ENCODE measurements at places on chromosomes 12 and 14.

GRCh38 chr12:52542785-52543318 lies 10.1 kb downstream of the KRT71 start:
- DNase-seq: no peak

- DNase-seq: no peak
Measured at GRCh38 chr14:91649930-91650329, 82.0 kb downstream of the CATSPERB start.

- DNase-seq: no peak
Measured at GRCh38 chr12:25839470-25839869, 119.0 kb upstream of the RASSF8 start.

- no peak for DNase-seq
Measured at GRCh38 chr12:99250091-99250490, 397.5 kb upstream of the GARIN6 start.

DNA sequence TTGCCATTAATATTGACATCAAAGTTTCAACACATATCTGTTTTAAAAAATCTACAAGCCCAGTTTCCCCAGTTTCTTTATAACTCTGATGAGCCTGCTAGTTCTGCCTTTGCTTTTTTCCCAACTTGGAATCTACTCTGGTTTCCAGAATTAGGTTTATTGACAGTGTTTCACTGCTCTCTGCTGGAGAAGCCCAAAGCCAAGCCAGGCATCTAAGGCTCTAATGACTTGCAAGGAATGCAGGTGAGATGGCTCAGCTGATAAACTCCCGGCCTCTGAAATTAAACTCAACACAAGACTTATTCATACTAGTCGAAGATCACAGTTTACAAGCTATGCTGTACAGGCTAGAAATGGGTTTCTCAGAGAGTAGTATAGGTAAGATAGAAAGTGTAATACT lies 54.3 kb downstream of the HMGA2 start:
- DNase-seq: no peak

DNA sequence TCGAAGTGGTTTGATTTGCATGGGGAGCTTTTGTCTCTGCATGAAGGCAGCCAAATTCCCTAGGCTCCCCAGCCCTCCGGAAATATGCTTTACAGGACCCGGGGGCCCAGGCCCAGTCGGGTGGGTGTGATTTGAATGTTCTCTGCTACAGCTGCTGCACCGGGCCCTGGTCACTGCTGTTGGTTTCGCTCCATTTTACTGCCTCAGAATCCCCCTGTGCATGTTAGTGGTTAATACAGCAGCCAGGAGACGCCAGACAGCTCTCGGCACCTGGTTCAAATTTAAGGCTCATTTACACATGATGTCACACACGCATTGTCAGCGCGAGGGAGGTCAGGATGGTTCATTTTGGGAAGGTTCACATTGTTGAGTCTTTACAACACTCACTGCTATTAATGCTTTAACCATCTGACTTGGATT lies 99.6 kb downstream of the SLC38A6 start:
- DNase-seq: no peak

DNA sequence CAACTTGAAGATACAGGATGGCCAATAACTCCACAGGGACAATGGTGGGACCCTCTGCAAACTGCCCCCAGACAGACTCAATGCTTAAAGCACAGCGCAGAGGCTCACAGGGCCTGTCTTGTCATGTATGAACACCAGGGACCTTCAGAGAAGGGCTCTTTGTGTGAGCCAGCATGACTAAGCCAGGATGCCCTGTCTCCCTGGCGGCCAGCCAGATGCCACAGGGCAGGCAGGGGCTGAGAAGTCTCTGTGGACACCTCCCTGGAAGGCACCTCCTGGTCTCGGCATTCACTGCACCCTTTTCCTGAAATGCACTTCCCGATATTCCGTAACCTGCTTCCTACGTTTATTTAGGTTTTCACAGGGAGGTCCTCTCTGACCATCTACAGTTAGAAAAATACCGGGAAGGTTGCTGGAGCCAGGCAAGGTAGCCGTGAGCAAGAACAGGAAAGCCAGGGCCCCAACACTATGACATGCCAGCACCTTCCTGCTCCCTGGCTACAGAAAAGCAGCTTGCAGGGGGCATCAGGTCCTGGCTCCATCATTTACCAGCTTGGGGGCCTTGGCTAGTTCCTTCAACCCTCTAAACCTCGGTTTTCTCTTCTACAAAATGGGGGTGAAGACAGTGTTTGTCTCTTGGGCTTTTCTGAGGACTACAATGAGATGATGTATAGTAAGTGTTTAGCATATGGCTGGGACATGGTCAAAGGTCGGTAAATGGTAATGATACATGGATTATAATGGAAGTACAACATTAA lies 65.0 kb downstream of the PITPNM2 start:
- no peak for DNase-seq

DNA sequence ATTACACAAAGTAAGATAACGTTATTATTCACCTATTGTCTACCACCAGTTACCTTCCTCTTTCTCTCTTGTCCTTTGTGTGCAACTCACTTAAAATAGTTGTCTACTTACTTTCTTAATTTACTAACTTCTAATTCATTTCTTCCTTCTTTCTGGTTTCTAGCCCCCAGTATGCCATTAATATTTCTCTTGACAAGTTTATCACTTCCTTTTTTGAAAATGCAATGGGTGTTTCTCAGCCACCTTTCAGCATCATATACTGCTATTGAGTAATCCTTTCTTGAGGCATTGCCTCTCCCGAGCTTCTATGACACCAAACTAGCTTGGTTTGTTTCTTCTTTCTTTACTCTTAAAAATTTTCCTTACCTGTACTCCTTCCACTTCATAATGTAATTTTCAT lies 633.6 kb downstream of the TMTC2 start:
- DNase-seq: no peak

GRCh38 chr12:40194846-40195245 lies 30.0 kb upstream of the LRRK2 start:
- no peak for DNase-seq
